CD4-positive, alpha-beta T cell treated with Interleukin-12 subunit alpha and Interleukin-12 subunit beta, for 1 hour (primary cell): ENCODE measurements at places on chromosomes 13 and 19.

GRCh38 chr19:6564393-6564792 is 26.6 kb downstream of the CD70 start:
- DNase-seq, result no peak

DNA sequence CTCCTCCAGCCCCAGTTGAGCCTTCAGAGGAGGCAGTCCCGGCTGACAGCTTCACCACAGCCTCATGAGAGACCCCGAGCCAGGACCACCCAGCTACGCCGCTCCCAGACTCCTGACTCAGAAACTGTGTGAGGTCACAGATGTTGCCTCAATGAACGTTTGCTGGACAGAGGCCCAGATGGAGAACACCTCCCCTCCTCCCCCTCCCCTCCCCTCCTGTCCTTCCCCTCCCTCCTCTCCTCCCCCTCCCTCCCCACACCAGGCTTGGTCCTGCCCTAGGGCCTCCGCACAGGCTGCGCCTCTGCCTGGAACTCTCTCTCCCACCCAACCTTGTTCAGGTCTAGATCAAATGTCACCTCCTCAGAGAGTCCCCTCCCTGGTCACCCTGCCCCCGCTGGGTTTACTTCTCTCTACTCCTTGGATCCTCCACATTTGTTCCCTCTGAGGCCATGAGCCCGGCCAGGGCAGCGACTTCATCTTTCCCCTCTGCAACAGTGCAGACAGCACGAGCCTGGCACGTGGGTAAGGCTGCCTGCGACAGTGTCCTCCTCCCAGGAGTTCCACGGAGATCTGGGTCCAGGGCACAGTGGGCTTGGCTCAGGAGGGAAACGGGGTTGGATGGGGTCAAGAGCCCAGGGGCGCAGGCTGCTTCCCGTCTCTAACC is 17.4 kb downstream of the PIP5K1C start:
- no peak for DNase-seq

- no peak for DNase-seq
These were observed 94.3 kb downstream of the INSR start for GRCh38 chr19:7199613-7200533.

DNA sequence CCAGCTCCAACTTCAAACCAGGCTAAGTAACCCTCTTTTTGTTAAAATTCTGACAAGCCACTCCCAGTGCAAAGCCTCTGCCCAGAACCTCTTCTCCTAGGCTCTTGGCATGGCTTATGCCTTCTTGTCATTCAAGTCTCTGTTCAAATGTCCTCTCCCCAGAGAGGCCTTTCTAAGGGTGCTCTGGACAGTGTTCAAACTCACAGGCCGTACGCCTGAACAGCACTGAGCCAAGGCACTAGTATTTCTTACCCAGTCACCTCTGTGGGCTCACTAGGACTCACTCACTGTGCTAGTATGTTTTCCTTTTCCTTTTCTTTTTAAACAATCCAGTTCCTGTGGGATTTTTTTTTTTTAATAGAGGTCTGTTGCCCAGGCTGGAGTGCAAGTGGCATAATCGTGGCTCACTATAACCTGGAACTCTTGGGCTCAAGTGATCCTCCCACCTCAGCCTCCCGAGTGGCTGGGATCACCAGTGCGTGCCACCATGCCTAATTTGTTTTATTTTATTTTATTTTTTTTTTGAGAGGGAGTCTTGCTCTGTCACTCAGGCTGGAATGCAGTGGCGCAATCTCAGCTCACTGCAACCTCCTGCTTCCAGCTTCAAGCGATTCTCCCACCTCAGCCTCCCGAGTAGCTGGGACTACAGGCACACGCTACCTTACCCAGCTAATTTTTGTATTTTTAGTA is 2.3 kb upstream of the ASF1B start:
- no peak for DNase-seq

DNA sequence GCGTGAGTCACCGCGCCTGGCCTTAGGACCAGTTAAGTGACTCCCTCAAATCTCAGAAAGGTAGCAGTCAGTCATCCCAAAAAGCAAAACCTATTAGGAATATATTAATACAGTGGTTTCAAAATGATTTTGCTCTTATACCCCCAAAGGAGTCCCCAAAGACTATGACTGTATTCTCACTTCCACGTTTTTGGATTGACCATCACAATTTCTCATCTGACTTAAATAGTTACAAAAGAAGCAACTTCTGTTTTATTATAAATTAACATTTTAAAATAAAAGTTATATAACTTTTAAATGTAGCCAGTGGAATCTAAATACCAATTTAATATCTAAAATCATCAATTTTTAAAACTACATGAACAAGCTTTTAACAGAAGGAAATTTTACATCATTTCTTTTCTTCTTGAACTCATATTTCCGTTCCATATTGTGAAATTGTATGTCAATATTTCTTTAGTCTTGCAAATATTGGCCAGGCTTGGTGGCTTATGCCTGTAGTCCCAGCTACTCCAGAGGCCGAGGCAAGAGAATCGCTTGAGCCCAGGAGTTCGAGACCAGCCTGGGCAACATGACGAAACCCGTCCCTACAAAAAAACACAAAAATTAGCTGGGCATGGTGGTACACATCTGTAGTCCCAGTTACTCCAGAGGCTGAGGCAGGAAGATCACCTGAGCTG is 1.5 kb upstream of the SPART start:
- DNase-seq, result no peak

DNA sequence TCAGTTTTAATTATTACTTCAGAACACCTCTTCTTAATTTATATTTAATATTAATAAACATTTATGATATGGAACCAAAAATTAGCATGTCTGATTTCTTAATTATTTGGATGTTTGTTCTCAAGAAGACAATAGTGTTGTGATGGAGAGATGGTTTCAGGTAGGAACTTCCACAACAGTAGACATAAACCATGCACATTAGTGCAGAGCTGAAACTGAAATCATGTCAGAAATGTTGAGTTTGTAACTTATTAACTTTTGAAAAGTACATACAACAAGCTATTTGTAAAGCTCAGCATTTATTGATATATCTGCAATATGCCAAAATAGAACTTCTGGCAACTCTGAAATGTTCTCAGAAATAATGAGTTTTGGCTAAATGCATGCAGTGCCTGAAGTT is 11.8 kb upstream of the EDNRB start:
- no peak for DNase-seq

DNA sequence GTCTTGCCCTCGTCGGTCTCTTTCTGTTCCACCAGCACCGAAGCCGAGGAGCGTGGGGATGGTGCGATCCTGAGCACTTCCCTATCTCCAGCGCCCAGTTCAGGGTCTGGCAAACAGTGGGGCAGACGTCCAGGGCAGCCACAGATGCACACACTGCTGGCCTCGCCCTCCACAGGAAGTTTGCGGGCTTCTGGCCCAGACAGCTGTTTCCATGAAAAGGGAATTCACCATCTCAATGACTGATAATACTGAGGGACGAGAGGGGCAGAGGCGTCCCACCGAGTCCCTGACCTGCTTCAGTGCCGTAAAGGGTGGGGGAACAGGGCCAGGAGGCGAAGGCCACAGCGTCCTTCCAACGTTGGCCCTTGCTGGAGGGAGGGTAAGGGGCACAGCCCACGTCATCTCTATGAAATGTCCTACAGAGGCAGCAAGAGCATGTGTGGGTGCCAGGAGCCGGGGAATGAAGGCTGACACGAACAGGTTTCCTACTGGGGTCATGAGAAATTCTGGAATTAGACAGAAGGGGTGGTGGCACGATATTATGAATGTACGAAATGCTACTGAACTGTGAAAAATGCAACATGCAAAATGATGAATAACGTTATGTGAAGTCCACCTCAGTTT is 19.5 kb downstream of the SHC2 start:
- DNase-seq, result no peak

DNA sequence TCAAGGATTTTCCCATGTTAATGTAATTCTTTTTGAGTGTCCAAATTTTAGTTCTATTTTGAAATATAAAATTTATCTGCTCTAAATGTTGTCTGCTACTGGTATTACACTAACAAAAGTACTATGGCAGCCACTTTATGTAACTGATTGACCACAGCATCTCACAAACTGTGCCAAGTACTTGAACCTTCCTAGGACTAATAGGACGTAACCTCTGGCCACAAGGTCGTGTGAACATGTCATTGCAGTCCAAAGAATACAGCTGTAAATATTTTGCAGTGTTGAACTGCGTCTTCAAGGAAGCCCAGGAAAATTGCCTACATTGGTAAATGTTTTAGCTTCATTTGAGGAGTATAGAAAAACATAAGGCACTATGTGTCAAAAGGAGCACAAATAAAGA is 1.9 kb downstream of the KCTD4 start:
- no peak for DNase-seq

- no peak for DNase-seq
These were observed 36.8 kb upstream of the GAS6 start for GRCh38 chr13:113900646-113901045.

DNA sequence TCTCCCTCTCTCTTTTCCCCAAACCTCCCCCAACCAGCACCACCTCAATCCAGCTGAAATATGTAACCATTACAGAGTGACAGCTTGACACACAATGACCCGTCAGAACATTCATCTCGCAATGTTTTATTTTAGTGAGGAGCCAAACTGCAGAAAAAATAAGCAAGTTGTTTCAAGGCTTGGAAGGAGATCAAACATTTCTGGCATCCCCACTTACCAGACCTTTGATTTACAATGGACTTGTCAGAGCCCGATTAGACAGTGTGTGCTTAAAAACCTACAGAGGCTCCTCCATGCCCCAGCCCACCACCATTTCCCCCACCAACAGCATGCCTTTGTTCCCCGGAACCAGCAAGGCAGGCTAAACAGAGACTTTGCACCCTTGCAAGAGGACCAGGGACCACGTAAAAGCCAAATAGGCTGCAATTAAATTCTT is 382.8 kb upstream of the ZNF507 start:
- no peak for DNase-seq
